ENCODE measurements at places on chromosomes 7 and 10.
A peak's percentile ranks its signal among the peaks of the same experiment; 100 is the strongest.

DNA sequence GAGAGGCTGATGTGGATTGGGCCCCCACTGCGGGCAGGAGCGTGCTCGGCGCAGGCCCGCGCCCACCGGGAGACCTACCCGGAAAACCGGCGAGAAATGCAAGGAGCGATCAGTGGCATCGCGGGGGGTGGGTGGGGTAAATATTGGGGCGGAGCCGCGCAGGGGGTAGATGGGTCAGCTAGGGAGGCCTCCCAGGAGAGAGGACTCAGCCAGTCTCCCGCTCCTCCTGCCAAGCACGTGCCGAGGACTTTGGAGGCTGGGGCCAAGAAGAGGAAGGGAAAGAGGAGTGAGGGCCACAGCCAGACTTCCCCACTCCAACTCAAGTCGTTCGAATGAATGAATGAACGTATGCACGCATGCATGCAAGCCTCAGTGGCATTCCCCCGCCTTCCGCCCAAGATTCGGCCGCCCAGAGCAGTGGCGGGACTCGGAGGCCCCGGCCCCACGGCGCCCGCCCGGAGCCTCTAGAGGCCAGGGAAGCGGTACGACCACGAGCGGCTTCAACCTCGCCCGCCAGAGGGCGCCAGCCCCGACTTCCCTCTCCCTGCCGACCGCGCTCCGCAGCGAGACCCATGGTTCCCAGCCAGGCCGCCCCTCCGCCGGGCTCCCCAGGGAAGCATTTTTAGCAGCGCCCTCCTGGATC, 3.6 kb downstream of the NPM3 start:
- DNase-seq, result peak; percentile 87

DNA sequence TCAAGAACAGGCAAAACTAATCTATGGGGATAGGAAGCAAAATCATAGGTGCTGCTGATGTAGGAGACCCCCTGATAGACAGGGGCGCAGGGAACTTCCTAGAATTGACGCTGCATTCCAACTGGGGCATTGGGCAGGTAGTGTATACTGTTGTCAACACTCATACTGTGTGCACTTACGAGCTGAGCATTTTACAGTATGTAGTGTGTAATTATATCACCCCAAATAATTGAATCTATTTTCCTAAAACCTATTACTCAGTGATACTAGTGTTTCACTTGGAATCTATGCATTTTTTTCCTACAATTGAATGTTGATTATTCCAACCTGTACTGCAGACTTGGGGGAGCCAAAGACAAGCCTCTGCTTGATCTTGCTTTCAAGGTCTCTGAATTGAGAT, 207.0 kb upstream of the PRKCQ start:
- no peak for DNase-seq

DNA sequence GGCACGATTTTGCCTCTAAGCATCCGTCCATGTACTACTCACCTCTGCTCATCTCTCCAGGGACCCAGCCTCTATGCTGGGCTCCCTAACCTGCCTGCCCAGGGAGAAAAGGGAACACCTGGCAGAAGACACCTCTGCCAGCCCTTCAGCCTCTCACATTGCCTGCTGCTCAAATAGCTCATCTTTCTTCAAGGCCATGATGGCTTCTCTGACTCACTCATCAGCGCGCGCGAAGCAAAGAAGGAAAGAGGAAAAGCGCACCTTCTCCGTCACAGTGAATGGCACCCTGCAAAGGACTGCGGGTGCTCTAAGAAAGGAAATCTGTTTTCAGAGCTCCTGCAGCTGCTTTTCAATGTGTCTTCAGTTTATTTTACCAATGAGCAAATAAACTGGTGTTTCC, 174.0 kb downstream of the PRKAG2 start:
- DNase-seq, result no peak

- no peak for DNase-seq
Measured at GRCh38 chr10:14116837-14117236, 213.9 kb downstream of the FRMD4A start.

- DNase-seq, result no peak
Measured at GRCh38 chr7:901041-901387, 24.7 kb downstream of the GET4 start.

DNA sequence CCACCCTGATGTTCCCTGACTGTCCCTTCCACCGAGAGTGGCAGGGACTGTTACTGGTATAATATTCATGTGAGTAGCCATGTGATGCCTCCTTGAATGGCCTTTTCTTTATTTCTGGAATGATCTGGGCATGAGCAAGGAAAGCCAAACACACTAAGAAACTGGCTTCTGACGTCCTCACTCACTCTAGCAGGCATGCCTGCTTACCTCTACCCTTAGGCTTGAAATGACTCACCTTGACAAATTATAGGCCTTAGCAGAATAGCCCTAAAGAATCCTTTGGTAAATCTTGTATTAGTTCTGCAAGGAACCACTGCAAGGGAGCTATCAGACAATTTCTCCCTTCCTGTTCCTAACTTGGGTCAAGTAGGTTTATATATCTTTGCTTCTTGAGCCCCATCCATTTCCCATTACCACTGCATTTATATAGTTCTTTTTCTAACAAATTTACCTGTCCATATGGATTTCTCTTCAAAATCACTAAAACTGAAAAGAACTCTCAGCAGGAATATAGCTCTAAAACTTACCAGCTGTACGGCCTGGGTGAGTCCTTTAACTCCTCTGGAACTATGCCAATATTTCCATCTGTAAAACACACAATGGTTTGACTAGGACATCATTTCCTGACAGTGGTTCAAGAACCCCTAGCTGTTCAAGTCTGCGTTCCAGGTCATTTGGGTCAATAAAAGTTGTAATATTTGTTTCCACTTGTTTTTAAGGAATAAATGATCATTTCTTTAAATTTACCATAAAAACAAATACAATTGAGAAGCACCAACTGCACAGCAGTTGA, 13.0 kb upstream of the NDUFA5 start:
- no peak for DNase-seq

- no peak for DNase-seq
Measured at GRCh38 chr7:130904031-130904757, 170.2 kb upstream of the KLF14 start.

DNA sequence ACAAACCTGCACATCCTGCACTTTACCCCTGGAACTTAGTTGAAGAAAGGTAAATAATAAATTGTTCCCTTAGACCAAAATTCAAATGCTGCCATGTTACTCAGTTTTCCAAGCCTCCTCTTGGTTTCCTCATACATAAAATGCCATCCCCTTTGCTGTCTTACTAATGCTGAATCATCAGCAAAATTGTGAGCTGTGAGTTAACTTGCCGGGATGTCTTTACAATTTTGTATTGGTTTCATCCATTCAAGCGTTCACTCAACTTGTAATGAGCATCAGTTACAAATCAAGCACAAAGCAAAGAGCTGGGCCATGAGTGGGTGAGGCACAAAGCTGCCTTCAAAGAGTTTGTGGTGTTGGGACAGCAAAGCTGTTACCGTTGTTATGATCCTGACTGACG, 395.8 kb upstream of the ZMIZ1 start:
- no peak for DNase-seq

DNA sequence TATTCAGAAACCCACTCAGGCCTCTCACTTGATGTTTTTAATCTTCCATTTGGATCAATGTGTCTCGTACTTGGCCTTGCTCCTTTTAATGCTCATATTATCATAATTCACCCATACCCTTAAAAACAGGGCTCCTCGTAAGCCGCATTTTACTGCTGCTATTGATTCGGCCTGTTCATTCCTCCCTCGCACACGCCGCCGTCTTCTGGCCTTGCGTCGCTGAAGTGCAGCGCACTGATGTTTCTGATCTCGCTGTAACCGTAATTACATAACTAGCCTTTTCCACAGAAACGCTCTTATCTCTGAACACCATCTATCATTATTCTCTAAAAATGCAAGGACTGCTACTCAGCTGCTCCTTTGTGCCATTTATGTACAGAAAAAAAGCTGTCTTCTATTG, 544.5 kb upstream of the FOXK1 start:
- DNase-seq, result no peak

- DNase-seq, result no peak
Measured at GRCh38 chr7:7261863-7262262, 79.5 kb downstream of the C1GALT1 start.

DNA sequence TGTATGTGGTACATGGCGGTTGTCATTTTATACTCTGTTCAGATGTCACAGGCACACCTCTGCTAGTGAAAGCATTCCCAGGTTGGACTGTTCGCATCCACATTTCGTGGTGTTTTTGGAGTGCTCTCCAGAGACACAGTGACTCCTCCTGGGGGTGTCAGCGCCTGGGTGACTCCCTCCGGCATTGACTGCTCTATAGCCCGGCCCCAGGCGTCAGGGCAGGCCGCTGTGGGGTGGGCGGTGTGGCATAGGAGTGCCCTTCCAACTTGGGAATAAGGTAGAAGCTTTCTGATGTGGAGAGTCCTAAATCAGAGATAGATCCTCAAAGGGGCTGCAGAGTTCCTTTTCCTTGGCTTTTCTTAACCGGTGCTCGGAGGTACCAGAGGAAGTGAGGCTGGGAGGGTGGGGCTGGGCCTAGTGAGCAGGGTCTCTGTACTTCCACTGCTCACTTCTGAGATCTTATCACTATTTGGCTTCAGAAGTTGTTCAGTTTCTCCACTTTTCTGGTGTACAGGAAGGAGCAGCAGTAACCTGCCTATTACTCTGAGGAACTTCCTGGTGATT, 32.3 kb downstream of the CCNY start:
- DNase-seq, result no peak

DNA sequence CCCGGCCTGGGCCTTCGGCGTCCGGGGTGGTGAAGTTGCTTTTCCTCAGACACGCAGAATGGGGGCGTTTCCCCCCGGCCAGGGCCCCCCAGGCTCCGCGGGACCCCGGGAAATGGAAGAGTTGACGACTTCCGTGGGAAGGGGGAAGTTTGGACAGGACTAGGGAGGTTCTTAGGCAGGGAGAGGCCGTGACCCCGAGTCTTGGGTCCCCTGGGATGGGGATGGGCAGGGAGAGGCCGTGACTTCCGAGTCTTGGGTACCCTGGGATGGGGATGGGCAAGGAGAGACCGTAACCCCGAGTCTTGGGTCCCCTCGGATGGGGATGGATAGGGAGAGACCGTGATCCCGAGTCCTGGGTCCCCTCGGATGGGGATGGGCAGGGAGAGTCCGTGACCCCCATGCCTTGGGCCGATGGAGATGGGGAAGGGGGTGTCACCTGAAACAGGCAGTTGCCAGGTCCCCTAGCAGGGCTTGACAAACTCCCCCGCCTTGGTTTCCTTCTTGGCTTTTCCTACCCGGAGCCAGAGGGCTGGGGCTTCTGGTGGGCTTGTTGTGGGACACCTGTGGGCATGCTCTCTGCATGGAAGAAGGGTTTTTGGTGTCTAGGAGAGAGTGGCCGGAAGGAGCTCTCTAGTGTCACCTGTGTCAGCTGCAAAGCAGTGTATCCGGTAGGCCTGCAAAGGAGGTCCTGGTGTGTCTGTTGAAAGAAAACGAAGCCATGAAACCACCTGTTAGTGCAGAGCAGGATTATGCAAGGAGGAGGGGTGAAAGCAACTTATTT, 1.1 kb downstream of the TRRAP start:
- no peak for DNase-seq

GRCh38 chr7:93559639-93560491, 14.7 kb downstream of the CALCR start:
- DNase-seq, result no peak

DNA sequence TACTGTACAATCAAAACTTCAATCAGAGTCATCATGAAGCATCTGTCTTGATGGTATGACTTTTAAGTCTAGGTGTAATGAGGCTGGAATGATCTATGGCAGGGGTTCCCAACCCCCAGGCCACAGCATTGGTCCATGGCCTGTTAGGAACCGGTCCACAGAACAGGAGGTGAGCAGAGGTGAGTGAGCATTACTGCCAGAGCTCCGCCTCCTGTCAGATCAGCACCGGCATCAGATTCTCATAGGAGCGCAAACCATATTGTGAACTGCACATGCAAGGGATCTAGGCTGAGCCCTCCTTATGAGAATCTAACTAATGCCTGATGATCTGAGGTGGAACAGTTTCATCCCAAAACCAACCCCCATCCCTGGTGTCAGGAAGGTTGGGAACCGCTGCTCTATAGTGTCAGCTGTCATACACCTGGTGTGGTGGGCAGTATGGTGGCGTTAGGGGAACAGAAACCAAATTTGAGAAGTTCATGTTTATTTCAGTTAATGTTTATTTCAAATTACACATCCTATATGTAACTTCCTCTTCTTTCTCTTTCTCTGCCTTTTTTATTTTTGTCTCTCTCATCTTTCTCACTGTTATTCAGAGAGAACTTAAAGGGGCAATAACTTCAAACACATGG, 432.6 kb downstream of the TNS3 start:
- no peak for DNase-seq

- DNase-seq, result no peak
Measured at GRCh38 chr10:101397140-101397539, 43.2 kb downstream of the BTRC start.

GRCh38 chr10:110505130-110505770, 7.5 kb downstream of the DUSP5 start:
- no peak for DNase-seq

DNA sequence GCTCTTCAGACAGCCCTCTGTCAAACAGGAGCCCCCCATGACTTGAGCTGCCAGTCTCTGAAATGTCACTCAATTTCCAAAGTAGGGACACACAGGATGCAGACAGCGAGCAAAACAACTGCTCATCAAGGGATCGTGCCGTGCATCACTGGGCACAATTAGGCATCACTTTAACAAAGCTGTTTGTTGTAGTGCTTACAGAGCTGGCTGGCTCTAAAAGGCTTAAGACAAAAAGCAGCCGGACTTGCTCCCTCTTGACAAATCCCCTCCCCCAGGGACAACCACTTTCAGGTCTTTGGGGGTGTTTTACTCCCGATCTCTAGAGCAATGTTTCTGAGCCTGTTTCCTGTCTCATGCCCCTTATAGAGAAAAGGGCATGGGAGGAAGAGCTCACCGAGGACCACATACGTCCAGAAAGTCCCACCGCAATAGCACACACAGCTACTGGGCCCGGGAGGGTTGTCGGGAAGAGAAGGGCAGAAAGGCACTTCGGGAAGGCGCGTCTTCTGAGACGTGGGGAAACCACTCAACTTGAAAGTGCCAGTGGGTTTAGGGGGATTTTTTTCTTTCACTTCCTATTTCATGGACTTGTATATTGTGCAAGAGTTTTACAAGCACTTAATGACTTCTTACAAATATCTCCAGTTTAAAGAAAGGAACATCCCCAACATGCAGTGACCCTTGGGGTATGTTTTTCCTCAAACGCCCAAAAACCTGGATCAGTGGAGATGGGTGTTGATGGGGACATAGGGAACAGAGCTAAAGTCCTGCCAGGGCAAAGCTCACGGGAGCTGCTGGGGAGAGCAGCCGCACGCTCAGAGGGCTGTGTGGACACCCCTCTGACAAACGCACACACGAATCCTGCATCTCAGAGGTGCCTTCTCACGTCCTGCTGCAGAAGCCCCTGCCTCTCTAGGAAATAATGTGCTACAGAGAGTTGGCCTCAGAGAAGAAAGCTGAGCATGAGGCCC, 27.1 kb downstream of the LRRC20 start:
- DNase-seq, result peak; percentile 7

- no peak for DNase-seq
Measured at GRCh38 chr7:94562525-94562924, 52.9 kb downstream of the CASD1 start.

- DNase-seq, result no peak
Measured at GRCh38 chr7:78191475-78192079, 393.0 kb downstream of the PHTF2 start.

Data from stimulated activated CD8-positive, alpha-beta memory T cell treated with anti-CD3 and anti-CD28 coated beads, Interleukin-2, amount 100 ng/mL, for 48 hours (primary cell).